ENCODE measurements at places on chromosomes 3 and 15.
A peak's percentile ranks its signal among the peaks of the same experiment; 100 is the strongest.

DNA sequence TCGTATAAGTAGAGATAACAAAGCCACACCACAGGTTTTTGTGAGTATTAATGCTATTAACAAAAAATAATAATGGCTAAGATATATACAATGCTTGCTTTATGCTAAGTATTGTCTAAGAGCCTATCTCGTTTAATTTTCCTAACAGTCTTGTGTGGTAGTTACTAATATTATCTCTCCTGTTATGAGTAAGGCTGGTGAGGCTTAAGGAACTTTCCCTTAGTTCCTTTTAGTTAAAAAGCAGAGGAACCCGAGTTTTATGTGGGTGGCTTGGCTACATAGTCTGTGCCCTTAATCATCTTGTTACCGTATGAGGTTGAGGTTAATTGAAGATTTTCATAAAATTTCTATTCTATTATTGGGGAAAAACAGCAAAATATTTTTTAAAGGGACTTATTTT, 218.4 kb downstream of the SOX2 start:
- H3K4me1 ChIP-seq: no peaks in the 10 kb centered on the region
- no peaks in the 10 kb centered on the region for H3K36me3 ChIP-seq
- H3K27me3 ChIP-seq: no peaks in the 10 kb centered on the region
- H3K4me3 ChIP-seq: no peak overlapping the region

DNA sequence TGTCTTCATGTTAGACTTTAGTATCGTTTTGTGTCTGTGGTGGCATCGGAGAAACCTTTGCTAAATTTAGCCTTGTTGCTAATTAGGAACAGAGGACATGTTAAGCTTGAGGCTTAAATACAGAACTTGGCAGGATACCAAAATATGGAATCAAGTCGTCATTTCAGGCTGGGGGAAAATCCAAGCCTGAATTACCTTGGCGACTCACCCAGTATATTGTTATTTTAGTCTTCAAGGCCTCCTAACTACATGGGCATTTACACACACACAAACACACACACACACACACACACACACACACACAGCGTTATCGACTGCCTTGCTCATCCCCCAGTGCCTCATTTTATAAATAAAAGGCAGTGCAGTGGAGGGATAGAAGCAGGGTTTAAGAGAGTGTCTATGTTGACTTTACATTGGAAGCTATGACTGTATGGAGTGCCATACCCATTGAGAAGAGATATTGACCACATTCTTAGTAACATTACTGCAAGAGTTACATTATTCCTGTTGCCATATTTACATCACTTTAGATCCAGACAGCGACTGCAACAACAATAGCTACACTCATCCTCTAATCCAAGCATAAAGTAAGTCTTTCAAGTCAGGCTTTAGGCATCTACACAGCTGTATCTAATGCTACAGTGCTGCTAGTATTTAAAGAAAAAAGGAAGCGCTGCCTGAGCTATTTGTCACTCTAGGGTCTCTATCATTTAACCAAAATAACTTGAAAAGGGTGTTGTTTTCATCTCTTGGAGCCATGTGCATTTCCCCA, 210.8 kb upstream of the SEMA6D start:
- no peak overlapping the region for H3K4me3 ChIP-seq
- H3K36me3 ChIP-seq: no peaks in the 10 kb centered on the region
- H3K27ac ChIP-seq: no peak overlapping the region
- DNase-seq: no peak
- no peaks in the 10 kb centered on the region for H3K4me1 ChIP-seq

DNA sequence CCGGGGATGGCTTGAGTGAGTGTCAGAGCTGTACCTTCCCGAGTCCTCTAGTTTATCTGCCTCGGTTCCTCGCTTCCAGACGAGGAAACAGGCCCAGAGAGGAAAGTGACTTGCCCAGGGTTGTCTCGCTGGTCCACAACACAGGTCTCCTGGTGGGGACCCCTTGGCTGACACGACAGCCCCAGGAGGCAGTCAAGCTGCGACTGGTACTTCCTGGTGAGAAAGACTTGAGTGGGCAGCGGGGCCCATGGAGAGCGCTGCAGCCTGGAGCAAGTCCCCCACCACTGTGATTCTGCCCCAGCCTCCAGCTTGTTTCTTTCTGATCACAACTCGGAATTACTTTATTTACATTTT, 600 bp upstream of the CHRNA5 start:
- H3K36me3 ChIP-seq: no peaks in the 10 kb centered on the region
- H3K27ac ChIP-seq: no peak overlapping the region
- DNase-seq: no peak
- H3K4me3 ChIP-seq: peak overlapping the region; percentile 61
- H3K4me1 ChIP-seq: peaks cover 6% of the 10 kb centered on the region
- H3K27me3 ChIP-seq: peaks cover 6% of the 10 kb centered on the region

- H3K4me3 ChIP-seq: no peak overlapping the region
- no peak for DNase-seq
- no peak overlapping the region for H3K27ac ChIP-seq
- H3K36me3 ChIP-seq: no peaks in the 10 kb centered on the region
- H3K4me1 ChIP-seq: no peaks in the 10 kb centered on the region
Observed at GRCh38 chr3:186628756-186629155, 11.4 kb upstream of the FETUB start.

Data from naive thymus-derived CD4-positive, alpha-beta T cell (primary cell).